Upper lobe of right lung (tissue), 1 donor: ENCODE measurements at places on chromosomes 3 and 15.

- DNase-seq, result peak; percentile 73
These were observed 60.5 kb downstream of the GLDN start for GRCh38 chr15:51401872-51402517.

DNA sequence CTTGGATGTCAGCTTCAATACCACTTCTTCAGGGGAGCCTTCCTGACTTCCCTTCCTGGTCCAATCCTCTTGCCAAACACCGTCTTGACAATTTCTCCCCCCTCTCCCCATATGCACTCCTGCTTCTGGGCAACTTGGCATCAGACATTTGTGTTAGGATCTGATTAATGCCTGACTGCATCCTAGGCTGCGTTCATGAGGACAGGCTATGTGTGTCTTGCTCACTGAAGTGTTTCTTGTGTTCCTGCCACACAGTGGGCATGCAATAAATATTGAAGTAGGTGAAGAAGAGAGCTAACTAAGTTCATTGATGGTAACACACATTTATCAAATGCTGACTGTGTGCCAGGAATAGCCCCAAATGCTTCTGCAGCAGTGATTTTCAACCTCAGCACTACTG lies 36.4 kb upstream of the WNT5A start:
- no peak for DNase-seq

- no peak for DNase-seq
These were observed 53.0 kb downstream of the STARD5 start for GRCh38 chr15:81270781-81271491.

DNA sequence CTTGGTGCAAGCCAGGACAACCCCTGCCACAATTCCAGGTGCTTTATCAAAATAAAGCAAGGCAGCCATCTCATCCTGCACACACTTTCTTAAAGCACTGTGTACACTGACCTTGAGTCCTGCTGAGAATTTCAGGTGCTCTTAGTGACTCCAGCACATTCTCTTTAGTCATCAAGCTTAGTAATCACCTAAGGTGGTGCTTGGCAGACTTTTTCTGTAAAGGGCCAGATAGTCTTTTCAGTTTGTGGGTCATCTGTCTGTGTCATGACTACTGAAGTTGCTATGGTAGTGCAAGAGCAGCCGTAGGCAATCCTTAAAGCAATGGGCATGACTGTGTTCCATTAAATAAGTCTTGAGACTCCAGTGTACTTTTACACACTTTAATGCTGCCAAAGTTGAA lies 36.4 kb downstream of the RIOX2 start:
- no peak for DNase-seq

DNA sequence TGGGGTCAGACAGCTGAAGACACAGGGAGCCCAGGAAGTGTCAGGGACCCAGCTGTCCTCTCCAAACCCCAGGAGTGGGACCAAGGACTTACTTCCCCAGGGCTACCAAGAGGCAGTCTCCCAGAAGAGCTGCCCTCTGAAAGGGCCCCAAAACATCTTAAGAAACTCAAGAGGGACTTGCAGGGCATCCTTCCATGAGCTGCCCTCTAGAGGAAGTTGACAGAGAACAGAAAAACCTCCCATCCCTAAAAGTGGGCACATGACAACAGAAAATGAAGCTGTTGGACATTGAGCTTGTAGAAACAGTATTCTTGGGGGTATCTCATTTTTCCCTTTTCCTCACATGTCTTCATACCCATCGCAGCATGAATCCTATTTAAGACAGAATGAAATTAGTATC lies 58.9 kb downstream of the MECOM start:
- no peak for DNase-seq

DNA sequence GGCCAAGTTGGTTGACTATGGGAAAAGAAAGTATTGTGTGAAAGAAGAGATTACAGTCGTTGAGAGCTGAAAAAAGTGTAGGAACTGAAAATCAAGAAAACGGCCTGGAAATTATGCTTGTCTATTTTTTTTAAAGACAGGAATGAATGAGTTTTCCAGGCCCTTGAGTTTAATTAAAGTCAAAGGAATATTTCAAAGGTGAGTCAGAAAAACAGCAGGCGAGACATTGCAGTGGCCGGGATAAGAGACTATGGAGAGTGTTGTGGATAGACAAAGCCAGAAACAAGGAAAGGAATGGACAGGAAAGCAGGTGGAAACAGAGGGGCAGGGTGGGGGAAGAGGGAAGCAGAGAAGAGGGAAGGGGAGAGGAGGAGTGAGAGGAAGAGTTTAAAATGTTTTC lies 275.1 kb upstream of the LRTM1 start:
- no peak for DNase-seq

GRCh38 chr3:10725846-10726245 lies 90.2 kb upstream of the SLC6A11 start:
- DNase-seq, result no peak

DNA sequence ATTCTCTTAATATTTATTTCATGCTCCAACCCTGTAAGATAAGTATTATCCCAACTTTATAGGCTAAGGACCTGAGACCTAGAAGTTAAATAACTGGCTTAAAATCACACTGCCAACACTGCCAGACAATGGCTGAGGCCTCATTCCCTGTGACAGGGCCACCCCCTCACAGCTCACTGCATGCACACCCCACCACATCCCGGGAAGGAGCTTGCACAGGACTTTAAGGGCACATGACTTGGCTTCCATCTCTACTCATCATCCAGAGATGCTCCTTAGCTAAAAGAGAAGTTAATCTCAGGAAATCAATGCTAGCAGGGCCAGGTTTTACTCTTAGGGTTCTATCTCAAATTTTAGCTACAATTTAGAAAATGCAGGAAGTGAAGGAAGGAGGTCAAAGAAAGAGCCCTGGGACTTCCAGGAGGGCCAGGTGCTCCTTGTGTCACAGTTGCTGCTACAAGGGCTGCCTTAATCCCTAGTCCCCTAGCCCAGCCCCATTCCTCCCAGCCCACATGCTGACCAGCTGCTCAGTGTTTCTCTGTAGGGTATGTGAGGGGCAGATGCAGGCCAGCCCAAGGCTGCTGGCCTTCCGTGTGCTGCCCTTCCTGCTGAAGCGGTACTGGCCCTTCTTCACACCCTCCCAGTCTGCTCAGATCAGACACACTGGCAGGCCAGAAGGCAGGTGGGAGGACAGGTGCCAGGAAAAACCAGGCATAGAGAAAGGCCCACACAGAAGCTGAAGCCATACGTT lies 53.5 kb downstream of the WWTR1 start:
- DNase-seq, result no peak

DNA sequence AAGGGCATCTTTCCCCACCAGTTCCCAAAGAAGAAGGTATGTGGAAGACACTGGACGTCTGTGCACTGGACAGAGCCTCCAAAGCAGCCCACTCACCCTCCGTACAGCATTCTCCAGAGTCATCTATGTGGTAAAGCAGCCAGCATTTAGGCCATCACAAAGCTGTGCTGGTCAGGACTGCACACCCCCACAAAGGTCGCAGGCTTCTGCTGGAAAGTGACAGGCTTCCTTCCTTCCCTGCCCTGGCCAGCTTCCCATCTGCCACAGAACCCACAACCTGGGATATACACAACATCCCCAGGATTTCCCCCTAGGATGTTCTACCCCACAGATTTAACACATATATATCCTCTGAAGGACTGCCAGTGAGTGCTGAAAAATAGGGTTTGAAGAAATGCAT lies 64.6 kb upstream of the GALNT15 start:
- DNase-seq, result no peak

DNA sequence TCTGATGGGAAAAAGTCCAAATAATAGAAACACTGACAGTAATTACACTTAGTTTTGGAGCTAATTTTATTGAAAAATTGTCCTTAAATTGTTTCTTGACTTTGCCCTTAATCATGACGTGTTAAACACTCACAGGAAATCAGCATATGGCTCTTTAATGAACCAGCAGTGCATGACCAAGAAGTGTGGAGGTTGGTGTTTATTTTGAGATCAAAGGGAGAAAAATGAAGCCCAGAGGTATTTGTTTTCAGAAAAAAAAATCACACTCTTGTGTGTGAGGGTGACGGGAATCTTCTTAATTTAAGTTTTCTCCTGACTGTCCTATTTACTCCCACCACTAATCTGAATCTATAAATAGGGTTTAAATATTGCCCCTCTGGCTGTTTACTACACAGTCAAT lies 28.8 kb upstream of the SYNM start:
- DNase-seq, result no peak

GRCh38 chr3:106328224-106328623 lies 459.4 kb upstream of the CBLB start:
- no peak for DNase-seq

DNA sequence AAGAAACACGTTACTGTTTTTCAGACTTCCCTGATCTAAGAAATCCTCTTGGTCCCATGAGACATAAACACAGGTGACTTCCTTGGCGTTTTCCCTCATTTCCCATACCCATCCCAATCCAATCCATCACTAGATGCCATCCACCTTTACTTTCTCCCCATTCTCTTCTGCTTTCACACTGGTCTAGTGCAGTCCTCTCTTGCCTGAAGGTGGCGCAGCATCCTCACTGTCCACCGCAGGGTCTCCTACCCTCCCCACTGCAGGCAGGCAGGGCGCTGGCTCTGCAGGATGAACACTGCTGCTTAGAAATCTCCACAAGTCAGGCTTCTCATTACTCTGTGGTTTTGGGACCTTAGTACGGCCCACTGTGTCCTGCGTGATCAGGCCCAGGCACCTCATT lies 58.2 kb downstream of the RAB7A start:
- DNase-seq, result no peak

DNA sequence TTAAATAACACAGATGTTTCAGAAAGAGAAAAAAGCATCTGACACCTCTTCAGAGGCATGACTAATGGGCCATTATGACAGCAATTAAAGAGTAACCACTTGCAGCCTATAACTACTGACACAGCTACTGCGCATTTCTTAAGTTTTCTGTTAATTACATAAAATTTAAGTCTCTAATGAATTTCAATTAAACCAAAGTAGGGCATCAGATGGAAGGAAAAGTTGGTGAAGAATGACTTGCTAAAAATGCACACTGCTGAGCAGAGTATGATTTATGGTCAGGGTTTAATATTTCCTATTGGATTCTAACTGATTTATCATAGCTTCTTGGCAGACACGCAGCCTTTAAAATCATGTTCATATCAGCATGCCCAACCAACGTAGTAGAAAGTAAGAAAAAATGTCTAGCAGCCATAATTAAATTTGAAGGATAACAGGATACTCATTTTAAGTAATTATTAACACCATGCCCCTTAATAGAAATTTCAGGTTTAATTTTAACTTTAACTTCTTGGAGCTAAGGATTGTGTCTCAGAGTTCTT lies 140.0 kb downstream of the CBLB start:
- DNase-seq, result no peak

GRCh38 chr15:90201130-90201943 lies at the start of gene SEMA4B:
SEMA4B (plus strand) TSS chr15:90201330; CDS start chr15:90201579, 249 bp downstream.
- peak; percentile 89 for DNase-seq

GRCh38 chr3:176950743-176951142 lies 246.5 kb downstream of the TBL1XR1 start:
- no peak for DNase-seq

- DNase-seq, result no peak
These were observed 27.5 kb downstream of the NR1I2 start for GRCh38 chr3:119809249-119810017.

DNA sequence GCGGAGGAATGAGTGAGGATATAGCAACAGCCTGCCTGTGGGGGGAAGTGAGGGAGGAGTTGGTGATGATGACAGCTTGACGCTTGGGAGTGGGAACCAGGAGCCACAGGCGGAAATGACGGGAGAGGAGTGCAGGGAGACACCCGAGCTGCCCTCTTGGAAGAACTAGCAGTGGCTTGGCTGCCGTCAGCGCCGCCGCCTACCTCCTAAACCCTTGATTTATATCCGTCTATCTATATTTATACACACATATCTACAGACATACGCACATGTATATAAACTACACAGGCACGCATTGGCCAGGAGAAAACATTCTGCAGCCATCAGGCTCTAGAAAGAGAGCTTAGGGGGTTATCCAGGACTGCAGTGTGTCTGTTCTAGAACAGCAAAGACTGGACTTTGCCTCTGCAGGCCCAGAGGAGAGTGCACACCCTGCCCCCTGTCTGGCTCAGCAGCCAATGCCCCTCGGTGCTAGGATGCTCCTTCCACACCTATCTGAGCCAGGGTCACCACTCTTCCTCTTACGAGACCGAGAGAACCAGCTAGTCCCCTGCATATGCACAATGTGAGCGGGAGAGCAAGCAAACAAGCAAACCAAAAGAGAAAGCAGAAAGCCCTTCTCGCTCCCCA lies 45.3 kb upstream of the MAGEF1 start:
- DNase-seq, result no peak

GRCh38 chr3:128499724-128500275 lies 6.8 kb upstream of the GATA2 start:
- DNase-seq, result no peak

DNA sequence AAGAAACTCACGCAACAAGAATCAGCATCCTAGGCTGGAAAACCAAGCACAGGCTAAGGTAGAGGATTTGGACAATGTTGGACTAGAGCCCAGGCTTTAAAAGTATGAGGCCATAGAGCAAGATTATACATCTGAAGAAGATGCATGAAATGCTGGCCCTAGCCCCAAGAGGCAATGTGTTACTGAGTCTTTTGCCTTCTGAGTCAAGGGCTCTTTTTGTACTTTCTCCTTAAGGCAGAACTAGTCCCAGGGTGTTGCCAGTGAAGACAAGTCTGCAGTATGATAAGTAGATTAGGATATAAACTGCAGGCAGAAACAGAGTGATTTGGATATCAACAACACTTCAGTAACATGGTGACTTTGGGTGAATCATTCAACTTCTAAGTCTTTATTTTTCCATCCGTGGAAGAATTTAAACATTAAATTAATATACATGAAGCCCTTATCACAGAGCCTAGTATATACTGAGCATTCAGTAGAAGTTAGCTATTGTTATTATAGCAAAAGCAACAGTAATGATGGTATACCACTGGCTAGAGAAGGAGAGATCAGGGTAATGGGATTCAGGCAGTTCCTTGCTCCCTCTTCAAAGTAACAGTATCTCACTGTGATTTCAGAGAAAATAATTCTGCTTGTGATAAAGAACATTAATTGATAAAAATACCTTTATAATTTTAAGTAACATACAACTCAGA lies 99.9 kb upstream of the MLF1 start:
- no peak for DNase-seq

DNA sequence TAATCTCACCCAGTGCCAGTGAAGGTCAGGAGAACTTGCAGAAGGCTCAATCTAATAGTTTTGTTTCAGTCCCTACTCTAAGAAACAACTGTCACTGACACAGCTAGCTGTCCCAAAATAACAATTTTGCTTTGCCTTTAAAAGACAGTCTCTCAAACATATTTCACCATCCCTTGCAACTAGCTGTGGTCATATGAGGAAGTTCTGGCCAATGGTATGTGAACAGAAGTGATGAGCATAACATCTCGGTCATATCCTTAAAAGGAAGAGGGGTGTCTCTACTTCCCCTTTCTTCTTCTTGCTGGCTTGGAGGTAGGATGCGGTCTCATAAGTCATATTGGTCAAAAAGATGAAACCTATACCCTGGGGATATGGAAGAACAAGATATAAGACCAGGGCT lies 198.1 kb downstream of the NEK10 start:
- no peak for DNase-seq
